ENCODE measurements at places on chromosomes 1 and 21.

DNA sequence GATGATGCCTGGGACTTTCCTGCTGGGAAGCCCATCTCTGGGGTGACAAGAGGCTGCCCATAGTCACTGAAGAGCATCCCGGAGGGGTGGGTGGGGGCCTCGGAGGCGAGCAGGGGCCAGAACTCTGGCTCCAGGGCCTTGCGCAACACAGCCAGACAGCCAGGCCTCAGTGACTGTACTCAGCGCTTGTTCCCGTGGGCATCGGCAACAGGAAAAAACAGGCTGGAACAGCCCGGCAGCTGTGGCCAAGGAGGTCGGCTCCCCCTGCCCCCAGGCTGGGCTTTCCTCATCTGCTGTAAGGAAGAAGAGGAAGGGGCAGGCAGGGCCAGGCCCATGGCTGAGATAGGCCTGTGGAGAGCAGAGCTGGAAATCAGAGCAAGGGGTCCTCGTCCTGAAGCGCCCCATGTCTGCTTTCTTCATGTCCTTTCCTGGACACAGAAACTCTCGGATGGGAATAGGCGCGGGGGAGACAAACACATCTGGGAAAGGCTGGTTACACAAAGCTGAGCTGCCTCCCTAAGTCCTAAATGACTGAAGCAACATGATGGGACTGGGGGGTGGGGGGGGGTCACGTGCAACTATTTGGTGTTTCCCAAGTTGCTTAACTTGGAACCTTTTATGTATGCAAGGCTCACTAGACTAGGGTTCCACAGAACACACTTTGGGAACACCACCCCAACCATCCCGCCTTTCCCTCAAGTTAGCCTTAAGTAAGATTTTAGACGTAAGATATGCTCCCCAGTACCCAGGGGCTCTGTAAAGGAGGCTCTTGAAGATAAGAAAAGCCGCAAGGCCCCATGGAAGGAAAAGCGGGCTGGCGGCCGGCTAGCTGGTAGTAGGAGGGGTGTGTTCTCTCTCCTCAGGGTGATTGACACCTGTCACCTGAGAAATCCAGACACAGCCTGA lies 30.7 kb downstream of the HSPG2 start:
- no peak for DNase-seq

DNA sequence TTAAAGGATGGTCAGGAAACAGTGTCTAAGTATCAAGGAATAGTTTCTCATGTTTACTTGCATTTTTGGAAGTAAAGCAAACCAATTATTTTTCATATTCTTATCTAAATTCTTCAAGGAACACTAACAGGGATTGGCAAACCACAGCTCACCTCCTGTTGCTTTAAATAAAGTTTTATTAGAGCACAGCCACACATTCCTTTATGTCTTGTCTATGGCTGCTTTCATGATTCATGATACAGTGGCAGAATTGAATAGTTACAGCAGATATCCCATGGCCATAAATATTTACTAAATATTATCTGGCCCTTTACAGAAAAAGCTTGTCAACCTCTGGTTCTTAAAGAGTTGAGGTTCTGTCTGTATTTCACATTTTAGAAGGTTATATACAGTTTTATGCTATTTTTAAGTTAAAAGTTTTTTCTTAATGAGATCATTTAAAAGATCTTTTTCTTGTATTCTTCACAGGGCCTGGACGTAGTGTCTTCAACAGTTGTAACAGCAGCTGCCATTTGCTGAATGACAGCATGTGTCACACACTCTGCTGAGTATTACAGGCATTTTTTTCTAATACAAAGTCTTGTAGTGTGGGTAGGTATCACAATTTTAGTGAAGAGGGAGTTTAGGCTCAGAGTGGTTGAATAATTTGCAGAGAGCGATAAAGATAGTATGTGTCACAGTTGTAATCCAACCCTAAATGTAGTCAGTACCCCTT lies 2.6 kb downstream of the ZNF691 start:
- DNase-seq, result no peak

DNA sequence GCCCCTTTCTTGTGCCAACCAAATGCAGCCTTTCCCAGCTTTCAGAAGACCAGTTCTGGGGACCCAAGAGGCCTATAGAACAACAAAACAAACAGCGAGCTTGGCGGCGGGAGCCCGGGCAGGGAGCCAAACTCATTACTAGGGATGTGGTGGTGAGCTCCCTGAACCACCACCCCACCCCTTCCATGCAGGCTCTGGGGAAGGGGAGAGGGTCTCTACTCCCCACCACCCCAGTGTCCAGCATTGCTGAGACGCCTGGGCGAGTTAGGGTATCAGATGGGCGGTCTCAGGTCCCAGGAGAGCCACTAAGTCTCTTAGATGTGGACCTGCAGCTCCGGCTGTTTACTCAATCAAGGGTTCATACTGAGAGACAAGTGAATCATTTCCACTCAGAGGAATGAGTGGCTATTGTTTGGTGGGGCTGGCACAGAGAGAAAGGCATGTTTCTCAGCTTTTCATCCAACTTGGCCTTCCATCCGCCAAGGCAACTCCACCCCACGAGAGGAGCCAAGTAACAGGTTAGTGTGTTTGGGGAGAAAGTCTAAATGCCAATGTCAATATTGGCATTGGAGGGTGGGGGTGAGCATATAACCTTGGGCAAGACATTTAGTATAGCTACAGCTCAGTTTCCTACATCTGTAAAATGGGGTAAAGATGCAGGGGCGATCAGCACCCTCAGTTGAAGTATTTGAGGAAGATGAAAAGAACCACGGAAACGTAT lies 40.9 kb downstream of the PLXNA2 start:
- DNase-seq, result peak; percentile 83

GRCh38 chr1:112995890-112996289 lies 39.9 kb upstream of the SLC16A1 start:
- no peak for DNase-seq

DNA sequence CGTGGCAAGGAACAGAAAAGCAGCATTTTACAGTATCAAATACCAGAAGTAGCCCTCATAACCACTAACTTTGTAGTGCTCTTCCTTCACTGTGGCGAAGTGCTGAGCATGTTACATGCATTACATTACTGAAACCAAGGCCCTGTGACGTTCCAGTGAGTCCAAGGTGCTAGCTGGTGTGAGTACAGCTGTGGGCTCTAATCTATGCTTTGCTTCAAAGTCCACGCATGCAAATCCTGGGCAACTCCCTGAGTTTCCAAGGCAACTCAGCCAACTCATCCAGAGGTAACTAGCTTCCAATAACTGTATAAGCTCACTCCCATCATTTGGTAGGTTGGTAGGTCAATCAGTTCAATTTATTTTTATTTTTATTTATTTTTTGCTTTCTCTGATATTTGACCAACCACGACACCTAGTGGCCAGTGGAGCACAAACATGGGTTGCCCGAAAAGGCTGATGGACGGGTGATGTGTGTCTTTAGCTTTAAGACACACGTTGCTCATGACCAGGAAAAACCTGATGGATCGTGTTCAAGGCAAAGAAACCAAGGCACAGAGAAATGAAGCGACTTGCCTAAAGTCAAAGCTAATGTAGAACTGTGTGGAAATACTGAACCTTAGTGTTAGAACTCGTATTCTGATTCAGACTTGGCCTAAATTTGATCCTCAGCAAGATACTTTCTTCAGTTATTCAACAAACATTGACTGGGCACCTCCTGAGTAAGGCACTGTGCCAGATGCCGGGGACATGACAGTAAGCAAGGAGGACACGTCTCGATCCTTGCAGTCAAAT lies 73.0 kb downstream of the GNG12 start:
- DNase-seq, result peak; percentile 18

- no peak for DNase-seq
Measured at GRCh38 chr21:14742119-14742518, 196.0 kb upstream of the SAMSN1 start.

GRCh38 chr1:153680120-153680403 lies 1.6 kb downstream of the NPR1 start:
- DNase-seq, result no peak

DNA sequence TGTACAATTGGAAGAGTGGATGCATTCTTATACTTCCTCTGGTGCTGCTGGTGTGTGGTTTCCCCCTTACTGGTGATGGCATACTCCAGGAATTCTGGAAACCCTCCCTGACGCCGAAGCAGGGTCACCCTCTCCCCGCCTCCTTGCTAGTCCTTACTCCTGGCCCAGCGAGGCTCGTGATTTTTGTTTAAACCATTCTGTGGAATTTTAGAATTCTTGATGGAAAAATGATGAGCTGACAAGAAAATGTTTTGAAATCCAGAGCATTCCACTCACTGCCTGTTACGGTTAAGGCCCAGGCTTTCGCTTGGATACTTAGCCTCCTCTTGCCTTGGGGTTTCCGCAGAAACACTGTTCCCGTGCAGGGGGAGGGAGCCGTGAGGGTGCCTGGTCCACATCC lies 41.1 kb downstream of the IL6R start:
- no peak for DNase-seq

DNA sequence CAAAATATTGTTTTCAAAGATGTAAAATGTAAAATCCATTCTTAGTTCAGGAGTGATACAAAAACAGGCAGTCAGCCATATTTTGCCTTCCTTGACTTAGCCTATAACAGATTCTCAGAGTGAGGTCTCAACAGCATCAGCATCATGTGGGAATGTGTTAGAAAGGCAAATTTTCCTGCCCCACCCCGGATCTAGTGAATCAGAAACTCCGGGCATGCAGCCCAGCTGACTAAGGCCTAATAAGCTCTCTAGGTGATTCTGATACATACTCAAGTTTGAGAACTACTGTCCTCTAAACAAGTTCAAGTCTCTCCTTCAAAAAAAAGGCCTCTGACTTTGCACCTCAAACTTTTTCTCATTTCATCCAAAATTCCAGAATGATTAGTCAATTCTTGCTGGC lies 46.9 kb upstream of the PRRC2C start:
- no peak for DNase-seq

DNA sequence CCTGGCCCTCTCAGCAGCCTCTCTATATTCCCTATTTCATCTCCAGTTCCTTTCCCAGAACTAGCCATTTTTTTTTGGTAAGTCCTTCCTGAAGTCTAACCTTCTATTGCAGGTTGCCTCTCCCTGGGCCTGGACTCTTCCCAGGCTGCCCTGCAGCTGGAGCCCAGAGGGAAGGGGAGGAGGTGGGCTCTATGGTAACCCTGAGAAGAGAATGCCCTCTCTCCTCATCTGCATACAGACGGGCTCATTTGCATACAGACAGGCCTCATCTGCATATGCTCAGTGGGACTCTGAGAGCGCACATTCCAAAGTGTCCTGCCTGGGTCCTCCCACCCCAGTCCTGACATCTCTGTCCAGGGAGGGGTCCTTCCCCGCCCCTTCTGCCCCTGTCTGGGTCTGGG lies 32.7 kb downstream of the RHBG start:
- DNase-seq, result no peak

DNA sequence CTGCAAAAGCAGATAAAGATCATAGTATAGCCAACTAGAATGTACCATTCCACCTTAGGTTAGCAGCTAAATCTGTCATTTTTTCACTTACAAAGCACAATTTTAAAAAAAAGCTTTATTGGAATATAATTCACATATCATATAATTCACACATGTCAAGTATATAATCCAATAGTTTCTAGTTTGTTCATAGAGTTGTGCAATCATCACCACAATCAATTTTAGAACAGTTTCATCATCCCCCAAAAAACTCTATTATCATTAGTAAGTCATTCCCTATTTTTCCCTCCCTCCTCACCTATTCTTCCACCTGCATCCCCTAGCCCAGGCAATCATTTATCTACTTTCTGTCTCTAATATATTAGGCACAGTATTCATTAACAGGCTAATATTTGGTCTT lies 32.0 kb upstream of the INSL5 start:
- DNase-seq, result no peak

- no peak for DNase-seq
Measured at GRCh38 chr1:215926670-215927069, 359.6 kb downstream of the KCTD3 start.

- no peak for DNase-seq
Measured at GRCh38 chr1:53541761-53542550, 82.8 kb downstream of the DMRTB1 start.

Data from NCI-H2107 (cell line).